ENCODE measurements at places on chromosomes 6 and 20.

GRCh38 chr6:143037470-143037869 lies 23.2 kb upstream of the AIG1 start:
- DNase-seq = no peak

GRCh38 chr6:98830146-98830545 lies 4.2 kb upstream of the POU3F2 start:
- DNase-seq = no peak

DNA sequence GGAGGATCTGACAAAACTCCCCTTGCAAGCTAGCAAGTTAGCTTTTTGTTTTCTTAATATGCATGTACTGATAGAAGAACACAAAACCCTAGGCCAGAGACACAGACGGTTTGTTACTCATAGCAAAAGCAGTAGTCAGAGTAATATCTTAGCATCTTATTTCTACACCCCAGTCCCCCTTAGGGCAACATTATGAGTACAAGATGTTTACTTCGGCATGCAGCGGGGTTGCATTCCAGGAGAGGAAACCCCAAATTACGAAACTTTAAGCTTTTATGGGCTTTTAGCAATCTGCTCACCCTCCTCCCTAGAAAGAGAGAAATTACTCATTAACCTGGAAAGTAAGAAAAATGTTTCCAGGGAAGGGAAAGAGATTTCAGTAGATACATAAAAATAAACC lies 1286.9 kb downstream of the EPHA7 start:
- DNase-seq = no peak

DNA sequence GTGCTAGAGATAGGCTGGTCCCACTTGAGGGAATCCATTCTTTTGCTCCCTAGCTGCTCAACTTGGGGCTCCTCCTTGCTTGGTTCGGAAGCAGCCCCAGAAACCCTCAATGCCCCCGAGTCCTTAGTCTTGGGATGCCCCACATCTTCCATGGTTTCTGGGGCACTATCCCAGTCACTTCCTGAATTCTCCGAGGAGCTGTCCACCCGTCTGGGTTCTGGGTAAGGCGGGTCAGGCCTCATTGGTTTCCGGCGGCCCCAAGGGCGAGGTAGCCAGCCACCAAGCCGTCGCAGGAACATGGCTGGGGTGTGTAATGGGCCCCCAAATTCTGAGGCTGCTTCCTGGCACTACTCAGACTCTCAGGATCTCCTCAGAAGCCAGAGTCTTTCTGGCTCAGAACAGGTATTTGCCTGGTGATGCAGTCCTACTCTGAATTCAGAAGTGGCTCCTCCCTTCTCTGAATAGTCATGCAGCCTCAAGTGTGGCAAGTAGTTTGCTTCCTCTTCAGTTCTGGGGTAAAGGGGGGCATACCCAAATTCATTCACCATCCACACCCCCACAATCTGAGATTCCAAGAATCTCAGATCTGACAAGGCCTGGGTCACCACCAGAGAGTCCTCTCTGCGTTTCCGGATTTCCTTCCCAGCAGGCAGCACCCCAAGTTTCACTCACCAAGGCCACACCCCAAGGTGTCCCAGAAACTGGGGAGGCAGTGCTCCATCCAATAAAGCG lies 763 bp downstream of the C6orf47 start:
- DNase-seq = no peak

GRCh38 chr6:23690453-23691049 lies 435.5 kb upstream of the NRSN1 start:
- DNase-seq = no peak

DNA sequence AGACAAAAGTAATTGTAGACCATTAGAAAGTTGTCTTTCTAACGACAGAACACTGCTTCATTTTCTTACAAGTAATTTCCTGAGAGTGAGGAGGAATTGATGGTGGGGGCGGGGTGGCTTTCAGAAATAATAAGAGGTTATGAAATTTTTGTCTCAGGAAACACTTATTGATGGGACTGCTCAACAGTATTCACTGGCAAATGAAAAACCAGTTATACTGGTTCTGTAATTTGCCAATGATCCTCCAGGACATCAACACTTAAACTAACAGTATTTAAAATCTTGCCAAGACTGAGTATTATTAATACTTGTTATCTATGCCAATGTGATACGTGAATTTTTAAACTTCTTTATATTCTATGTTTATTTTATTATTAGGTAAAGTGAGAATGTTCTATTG lies 41.8 kb upstream of the FUT9 start:
- no peak for DNase-seq

GRCh38 chr6:44626616-44627015 lies 239.1 kb downstream of the CDC5L start:
- no peak for DNase-seq

GRCh38 chr20:47610247-47610944 lies 108.7 kb downstream of the NCOA3 start:
- DNase-seq = no peak

DNA sequence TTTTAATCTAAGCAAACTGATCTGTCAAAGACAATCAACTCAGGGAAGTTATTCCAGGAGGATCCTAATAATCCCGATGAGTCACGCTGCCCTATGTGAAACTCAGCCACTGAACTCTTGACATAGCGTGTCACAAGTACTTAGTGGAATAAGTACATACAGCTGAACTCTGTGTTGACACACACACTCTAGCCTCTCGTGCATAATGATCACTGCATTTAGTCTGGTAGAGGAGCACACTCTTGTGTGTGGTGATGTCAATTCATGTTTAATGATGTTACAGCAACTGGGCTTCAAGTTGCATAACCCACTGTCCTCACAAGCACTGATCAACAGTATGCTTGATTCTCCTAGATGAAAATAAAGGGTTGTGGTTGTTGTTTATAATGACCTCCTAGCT lies 148.3 kb downstream of the HACE1 start:
- no peak for DNase-seq

GRCh38 chr6:167588181-167588919 lies 238.4 kb upstream of the AFDN start:
- no peak for DNase-seq

- DNase-seq = no peak
Observed at GRCh38 chr20:17741220-17741619, 41.5 kb downstream of the BANF2 start.

DNA sequence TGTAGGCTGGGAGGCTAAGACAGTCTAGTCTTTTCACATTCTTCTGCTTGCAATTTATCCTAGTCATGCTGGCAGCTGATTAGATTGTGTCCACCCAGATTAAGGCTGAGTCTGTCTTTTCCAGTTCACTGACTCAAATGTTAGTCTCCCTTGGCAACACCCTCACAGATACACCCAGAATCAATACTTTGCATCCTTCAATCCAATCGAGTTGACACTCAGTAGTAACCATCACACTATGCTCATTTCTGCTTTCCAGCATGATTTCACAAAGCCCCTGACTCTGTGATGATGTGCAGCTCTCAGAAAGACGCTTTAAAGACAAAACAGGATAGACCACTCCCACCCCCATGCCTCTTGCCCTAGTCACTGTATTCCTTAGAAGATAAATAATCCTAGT lies 693.0 kb downstream of the HTR1B start:
- no peak for DNase-seq

GRCh38 chr6:40860443-40860842 lies 178.6 kb downstream of the UNC5CL start:
- DNase-seq = no peak

DNA sequence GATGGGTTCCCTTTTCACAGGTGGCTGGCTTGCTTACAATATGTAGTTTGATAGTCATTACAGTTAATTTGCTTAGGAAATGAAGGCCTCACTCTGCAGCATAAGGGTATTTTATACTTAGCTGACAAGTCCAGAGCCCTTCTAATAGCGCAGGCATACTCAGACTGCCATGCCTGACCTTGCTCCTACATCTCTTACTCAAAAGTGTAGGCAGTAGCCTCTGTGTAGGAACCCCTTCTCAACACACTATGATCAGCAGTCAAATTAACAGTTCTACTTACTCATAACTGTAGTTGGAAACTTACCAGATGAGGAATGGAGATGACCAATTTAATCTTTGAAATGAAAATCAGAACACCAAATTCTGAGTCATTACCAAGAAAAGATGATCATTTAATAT lies 373.5 kb downstream of the TBC1D32 start:
- DNase-seq = no peak

- no peak for DNase-seq
Observed at GRCh38 chr6:85866370-85866730, 223.7 kb upstream of the SYNCRIP start.

GRCh38 chr6:99270826-99271225 lies 78.6 kb downstream of the FAXC start:
- DNase-seq = no peak

- DNase-seq = no peak
Observed at GRCh38 chr20:11013801-11014200, 340.0 kb upstream of the JAG1 start.

DNA sequence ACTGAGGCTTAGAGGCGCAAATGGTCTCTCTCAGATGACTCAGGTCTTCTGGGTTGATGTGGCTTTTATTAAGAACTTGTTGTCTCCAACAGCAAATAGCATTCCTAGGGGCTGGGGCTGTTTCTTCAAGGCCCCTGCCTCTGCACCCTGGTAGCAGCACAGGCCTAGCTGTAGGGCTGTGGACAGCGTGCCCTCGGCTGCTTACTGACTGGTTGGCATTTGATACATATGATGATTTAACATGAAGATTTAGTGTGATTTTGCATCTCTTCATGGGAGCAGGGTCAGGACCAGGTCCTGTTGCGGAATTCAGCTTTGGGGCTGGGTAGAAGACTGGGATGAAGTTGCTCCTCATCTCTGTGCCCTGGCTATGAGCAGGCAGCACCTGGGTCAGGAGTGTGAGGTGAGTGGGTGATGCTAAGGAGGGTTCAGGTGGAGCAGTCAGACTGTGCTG lies 24.3 kb upstream of the IER3 start:
- no peak for DNase-seq

DNA sequence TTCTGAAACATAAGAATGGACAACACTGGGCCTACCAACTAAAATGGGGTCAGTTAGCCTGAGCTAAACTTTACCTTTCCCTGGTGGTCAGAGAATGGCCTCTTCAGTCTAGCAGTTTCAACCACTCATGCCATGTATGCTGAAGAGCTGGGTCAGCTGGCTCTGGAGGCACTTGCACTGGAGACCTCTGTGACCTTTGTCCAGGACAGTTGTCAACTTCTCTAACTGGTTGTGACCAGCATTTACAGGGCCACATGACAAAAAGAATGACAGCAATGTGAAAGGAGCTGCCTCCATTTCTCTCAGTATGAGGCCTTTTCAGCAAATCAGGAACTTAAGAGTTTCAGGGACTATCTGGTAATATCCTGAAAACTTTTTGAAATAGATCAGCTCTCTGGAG lies 59.9 kb upstream of the TMEM30A start:
- DNase-seq = no peak

- no peak for DNase-seq
Observed at GRCh38 chr6:159819932-159820640, 20.0 kb downstream of the PNLDC1 start.

- DNase-seq = no peak
Observed at GRCh38 chr6:151690768-151691562, 116.5 kb upstream of the ESR1 start.

- no peak for DNase-seq
Observed at GRCh38 chr20:50911716-50912115, 19.5 kb downstream of the ADNP start.

DNA sequence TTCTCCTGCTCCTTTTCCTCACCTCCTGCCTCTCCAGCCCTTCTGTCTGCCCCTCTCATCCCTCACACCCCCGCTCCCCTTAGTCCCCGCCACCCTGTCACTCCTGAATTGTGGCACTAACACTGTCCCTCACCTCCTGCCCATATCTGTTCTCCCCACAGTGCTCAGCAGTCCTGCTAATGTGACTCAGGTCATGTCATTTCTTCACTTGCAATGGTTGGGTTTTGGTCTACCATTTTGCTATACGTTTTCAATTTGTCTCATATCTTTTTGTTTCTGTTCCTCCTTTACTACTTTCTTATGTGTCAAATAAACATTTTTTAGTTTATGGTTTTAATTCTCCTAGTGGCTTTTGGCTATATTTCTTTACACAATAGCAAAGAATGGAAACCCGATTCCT lies 1.3 kb upstream of the HLA-B start:
- DNase-seq = no peak

- no peak for DNase-seq
Observed at GRCh38 chr20:3995067-3995748, 20.1 kb downstream of the RNF24 start.

DNA sequence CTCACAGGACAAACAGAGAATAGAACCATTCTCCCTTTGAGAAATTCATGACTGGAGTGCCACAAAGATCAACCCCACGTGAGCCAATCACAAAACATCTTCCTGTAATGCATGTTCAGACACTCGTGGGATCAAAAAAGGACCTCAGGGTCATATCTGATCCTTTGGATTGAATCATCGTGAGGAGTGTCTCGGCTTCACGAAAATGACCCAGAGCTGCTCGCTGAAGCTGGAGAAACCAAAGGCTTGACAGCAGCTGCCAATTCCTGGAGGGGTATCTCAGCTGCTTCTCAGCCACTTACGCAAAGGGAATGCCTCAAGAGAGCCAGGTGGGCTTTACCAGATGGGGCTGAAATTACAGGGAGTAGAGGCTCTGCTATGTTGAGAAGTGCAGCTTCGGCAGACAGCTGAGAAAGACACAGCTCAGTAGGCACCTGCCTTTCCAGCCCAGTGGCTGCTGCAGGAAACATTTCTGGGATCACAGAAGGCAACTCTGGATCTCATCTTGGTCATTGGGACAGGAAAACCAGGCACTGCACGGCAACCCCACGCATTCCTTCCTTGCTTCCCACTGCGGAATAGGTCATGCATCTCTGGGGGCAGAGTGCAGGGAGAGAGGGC lies 813.1 kb downstream of the KIF16B start:
- DNase-seq = peak; percentile 10

- DNase-seq = no peak
Observed at GRCh38 chr6:45462190-45463134, 84.7 kb upstream of the SUPT3H start.

DNA sequence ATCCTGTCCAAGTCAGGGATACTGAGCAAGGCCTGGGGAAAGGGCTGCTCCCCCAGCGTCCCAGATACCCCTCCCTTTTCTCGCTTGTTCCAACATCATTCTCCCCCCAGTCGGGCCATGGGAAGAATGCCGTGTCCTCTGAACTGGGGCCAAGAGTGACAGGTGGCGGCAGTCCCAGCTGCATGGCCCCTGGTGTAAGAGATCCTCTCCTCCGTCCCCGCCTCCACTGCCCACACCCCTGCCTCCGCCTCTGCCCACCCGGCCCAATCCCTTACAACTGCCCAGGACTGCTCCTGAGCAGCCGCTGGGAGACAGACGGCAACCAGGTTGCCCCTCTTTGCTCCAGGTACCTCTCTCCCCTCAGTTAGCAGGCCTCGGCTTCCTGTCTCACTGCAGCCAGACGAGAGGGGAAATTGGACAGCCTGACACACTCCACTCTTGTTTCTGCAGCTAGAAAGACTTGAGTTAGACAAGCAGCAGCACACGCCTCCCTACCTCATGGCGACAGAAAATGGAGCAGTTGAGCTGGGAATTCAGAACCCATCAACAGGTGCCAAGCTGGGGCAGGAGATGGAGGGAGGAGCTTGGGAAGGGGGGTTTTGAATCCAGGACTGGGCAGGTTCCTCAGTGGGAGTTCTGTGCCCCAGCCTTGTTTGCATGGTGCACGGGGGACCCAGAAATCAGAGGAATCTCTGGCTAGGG lies at the start of gene MYLK2:
Gene MYLK2 (plus strand): TSS at position 274 of the 702 bp plus-strand sequence. CDS start 225 bp downstream, at position 499.
- DNase-seq = no peak

- no peak for DNase-seq
Observed at GRCh38 chr20:5551621-5552020, 198.6 kb upstream of the SHLD1 start.

GRCh38 chr6:79438030-79438429 lies 99.2 kb downstream of the LCA5 start:
- no peak for DNase-seq

GRCh38 chr6:163728442-163729126 lies 314.1 kb downstream of the QKI start:
- DNase-seq = no peak

- DNase-seq = no peak
Observed at GRCh38 chr6:43391440-43392031, 22.1 kb upstream of the ZNF318 start.
